Stimulated activated CD8-positive, alpha-beta memory T cell treated with anti-CD3 and anti-CD28 coated beads, Interleukin-12 subunit alpha, Interleukin-12 subunit beta, amount 100 ng/mL, for 4 hours (primary cell): ENCODE measurements at places on chromosomes 5 and 9.
A peak's percentile ranks its signal among the peaks of the same experiment; 100 is the strongest.

DNA sequence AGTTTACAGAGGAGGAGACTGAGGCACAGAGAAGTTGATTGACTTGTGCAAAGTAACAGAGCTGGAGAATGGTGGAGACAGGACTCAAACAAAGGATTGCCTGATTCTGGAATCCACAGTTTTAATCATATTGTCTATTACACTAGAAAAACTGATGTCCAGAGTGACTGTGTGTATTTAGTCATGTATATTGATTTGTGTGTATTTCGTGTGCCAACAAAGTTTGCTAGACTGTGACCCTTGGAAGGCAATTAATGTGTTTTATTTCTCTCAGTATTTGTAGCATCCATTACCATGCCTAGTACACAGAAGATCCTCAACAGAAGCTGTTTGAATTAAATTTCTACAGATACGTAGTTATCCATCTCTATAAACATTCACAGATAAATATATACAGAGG, 5.5 kb upstream of the JADE2 start:
- no peak for DNase-seq

DNA sequence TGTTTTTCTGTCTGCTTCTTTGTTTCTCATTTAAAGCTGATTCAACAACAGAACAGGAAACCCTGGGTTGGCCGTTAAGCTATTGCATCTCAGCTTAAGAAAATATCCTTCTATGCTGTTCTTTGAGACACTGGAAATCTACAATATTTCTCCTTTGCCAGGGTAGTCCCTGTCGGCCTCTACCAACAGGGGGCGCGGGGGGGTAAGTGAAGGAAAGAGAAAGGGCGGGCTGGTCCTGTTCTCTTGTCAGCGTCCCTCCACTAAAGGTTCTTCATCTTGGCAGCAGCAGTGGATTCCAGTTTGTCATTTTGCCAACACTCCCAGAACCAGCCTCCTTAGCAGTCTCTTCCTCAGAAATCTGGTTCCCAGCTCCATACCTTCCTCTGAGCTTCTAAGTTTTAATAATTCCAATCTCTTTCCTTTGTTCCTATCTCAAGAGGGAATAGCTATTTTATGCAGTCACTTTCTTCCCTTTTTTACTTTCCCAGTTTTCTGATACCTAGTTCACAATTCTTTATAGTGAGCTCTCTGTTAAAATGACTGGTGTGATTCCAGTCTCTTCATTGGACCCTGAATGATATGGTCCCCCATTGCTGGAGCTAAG, 222.3 kb downstream of the GLIS3 start:
- DNase-seq, result no peak

DNA sequence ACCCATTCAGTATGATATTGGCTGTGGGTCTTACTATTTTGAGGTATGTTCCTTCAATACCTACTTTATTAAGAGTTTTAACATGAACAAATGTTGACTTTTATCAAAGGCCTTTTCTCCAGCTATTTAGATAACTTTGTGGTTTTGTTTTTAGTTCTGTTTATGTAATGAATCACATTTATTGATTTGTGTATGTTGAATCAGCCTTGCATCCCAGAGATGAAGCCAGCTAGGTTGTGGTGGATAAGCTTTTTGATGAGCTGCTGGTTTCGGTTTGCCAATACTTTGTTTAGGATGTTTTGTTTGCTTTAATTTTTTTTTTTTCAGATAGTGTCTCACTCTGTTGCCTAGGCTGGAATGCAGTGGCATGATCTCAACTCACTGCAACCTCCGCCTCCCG, 609.0 kb upstream of the COX7C start:
- DNase-seq, result no peak

DNA sequence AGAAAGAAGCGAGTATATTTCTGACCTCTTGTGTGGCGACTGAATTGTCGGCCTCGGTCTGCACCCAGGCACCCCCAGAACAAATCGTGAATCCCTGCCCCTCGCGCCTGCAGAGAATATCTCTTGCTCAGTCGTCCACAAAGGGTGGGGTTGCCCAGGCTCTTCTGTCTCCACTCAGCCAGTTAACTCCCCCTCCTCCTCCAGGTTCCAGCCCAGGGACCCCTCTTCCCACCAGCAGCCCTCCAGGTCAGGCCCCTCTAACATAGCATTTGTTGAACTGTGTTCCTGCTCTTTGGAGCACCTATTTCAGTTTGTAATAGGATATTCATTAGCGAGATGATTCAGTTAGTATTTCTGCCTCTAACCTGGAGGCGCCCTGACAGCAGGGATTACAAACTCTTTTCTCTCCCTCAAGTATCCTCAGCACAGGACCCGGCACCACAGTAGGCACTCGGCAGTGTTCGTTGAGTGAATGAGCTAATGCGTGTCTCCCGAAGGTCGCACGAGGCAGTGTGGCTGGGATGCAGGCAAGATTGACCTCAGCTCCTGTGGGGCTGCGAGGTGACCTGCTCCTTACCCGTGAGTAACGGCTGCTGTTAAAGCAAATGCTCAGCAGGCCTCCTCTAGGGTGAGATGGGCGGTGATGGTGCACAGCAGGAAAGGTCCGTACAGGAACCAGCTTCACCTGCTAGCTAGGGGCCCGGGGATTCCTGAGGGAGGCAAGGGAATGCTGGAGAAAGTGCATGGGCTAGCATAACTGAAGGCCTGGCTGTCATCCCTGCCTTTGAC, 25.8 kb downstream of the ZBTB34 start:
- no peak for DNase-seq

DNA sequence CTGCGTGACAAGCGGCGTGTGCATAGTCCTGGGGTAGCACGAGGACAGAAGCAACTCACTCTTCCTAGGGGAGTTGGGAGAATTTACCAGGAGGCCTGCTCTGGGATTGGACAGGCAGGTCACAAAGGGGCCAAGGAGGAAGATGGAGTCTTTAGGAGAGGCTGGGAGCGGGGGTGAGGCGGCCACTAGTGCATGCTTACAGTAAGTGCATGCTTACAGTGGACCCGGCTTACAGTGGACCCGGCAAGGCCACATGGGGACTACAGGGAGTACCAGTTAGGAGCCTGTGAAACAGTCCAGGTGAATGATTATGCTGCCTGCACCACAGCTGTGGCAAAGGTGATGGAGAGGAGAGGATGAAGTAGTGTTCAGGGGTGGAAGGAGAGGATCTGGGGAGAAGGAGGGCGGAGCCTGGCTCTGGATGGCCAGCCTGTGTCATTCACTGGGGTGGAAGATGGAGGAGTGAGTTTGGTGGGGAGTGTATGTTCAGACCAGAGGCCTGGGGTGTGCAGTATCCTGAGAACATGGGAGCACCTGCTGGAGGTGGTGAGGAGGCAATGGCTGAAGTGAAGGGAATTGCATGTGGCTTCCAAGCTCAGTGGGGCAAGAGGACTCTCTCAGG, 78.7 kb downstream of the CRB2 start:
- no peak for DNase-seq

GRCh38 chr5:20353499-20353898, 365.5 kb upstream of the CDH18 start:
- DNase-seq, result no peak

- no peak for DNase-seq
Measured at GRCh38 chr5:139817362-139817761, 21.8 kb downstream of the PSD2 start.

DNA sequence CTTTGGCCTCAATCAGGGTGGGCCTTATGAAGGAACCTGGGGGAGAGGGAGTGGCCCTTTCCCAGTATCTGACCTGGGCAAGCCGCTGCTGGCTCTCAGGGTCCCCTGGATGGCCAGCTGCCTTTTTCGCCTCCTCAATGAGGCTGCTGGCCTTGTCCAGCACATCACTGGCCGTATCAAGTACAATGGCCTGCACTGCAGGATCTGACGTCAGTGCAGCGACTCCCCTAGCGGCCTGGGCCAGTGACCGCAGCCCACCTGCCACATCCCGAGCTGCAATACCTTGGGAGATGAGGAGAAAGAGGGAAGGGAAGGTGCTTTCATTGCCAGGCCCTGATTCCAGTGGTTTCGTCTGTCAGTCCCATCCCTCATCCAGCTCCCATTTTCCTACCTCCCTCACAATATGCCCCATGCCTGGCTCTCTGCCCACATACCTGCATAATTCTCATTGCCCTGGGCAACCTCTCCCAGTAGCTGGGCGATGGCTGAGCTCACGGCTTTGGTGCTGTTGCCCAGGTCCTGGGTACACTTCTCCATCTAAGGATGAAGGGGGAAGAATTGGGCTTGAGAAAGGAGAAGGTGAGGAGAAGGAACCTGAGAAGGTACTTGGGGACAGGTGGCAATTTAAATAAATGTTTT, 19.1 kb downstream of the TLN1 start:
- DNase-seq, result no peak

DNA sequence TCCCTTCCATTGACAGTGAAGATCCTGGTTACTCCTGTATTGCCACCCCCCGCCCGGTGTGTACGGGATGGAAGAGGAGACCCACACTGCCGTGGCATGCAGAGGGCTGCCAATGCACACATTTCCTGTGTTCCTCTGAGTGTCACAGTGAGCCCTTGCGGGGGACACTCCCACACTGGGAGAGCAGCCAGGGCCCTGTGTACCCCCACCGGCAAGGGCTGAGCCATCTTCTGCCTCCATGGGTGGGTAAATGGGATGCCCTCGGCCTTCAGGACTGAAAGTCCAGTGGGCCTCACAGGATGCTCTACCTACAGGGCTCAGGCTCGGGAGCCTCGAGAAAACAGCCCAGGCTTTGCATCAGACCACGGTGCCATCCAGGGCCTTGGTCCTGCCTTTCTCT, 18.1 kb downstream of the IRX1 start:
- no peak for DNase-seq

DNA sequence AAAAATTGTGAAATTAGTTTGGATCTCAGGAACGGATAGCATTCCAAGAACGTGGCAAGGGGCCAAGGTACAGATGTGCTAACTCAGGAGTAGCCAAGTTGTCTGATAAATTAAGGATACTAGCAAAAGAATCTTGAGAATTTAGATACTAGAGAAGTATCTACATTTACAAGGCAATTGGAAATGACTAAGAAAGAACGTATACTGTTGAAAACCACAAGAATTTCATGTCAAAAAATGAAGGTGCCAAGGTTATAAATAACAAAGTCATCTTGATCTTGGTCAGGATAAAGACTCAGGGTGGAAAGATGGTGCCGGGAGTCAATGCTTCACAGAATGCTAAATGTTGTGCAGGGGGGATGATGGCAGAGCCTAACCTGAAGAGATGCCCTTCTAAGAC, 19.2 kb downstream of the CAPSL start:
- no peak for DNase-seq

DNA sequence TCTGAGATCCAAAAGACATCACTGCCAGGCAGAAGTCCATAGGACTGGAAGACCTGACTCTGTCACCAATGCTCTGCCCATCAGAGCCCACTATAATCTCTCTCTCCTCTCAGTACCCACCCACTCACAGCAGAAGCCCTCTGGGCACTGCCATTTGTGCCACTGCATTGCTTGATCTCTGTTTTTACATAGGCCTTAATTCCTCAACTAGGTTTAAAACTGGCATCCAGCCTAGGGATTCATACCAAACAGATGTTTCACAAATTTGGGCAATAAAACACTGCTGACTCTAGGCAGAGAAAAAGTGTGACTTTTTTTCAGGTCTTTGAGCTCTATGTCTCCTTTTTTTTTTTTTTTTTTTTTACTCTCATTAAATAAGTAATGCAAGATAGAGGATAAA, 91.1 kb upstream of the RANBP3L start:
- no peak for DNase-seq

GRCh38 chr5:142012792-142013388, at the start of gene GNPDA1:
Gene GNPDA1 (minus strand): TSS chr5:142013027. CDS start chr5:142012035, 992 bp downstream.
- DNase-seq, result peak; percentile 65

DNA sequence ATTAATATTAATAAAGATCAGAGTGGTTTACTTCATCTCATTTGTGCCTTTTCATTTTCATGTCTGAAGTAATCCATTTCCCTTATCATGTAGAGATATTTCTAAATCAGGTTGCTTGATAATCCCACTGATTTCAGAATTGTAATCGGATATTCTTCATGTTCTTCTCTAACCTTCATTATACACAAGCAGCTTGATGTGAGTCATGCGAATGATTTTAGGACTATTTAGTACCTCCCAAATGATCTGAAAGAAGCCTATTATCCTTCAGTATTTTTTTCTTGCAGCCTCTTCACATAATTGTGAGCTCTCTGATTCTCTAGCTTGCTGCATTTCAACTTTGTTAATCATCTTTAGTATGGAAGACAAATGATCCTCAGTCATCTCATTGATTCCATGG, 182.0 kb downstream of the GIN1 start:
- DNase-seq, result no peak

DNA sequence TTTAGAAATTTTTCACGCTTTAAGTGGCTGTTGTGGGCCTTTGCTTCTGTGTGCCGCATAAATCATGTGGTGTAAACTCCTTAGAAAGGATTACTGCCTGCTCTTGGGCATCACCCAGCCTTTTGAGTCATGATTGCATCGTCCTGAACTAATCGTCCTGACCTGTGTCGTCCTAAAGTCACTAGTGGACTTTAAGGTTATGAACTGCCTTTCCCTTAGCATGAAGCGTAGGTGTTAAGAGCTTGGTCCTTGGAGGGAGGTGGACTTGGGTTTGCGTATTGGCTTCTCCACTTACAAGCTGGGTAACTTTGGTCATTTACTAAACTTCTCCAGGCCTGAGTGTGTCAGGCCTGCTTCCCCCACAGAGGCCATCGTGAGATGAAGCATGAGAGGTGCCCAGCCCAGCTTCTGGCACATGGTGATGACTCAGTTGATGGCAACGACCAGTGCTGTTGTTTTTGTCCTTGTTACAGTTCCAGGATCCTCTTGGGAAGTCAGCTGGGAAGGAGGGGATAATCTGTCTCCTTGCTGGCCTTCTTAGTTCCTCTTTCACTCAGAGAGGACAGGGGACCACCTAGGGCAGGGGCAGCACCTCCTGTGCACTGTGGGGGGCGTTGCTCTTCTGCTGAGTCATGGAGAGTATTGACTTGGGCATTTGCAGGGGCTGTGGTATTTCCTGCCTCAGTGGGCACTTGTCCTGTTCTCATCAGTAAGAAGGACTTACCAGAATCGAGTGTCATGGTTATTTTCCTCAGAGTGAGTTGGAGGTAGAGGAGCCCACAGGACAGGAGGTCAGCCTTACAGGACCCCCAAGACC, 54.2 kb upstream of the NCS1 start:
- DNase-seq, result no peak
